ENCODE measurements at places on chromosomes 1 and 21. TPM values are rescaled to one million over a fixed set of nuclear protein-coding genes. Genes with fewer than 3 reads are reported as not detected.

DNA sequence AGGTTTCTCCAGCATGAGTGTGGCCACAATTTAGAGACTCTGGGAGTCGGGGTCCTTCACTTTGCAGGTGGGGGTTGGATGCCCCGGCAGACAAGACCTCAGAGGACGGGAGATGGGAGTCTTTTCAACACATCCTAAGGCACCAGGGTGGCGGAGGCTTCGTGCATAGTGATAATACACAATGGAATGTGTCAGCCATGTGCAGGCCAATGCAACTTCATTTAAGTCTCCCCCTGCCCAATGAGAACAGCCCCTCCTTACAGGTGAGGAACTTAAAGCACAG is 75.9 kb upstream of the IFFO2 start:
- no peak for ATAC-seq

- no peak for ATAC-seq
Measured at GRCh38 chr1:110548381-110548780, 29.4 kb upstream of the KCNA10 start.

DNA sequence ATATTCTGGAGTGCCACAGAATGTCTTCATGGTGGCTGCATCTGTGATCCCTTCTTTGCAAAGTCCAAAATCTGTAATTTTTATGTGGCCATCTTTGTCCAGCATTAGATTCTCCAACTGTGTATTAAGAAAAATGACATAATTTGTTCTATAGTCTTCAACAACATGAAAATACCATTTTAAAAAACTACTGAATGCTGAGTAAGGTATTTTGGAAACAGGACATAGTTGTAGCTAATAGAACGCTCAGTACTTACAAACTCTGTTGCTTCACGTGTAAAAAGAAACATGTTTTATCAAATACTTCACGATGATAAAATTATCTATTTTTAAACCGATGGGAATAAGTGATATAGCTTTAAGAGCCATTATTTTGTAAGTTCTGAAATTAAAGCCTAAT is 286.3 kb downstream of the AKT3 start:
- no peak for ATAC-seq

DNA sequence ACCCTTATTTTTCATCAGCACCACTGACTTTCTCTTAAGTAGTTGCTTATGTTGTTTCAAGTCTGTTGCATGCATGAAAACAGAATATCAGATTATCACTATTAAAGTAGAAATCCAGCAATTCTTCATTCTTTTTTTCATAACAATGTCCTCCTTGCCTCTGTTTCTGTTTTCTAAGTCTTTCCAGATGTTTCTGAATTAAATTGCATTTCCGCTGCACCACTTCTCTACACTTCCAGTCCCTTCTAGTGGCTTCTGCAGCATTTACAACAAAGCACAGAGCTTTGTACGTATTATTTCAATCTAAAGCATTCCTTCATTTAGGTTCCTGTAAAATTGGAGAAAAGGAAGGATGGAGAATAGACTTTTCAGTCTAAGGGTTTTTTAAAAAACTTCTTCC is 42.4 kb downstream of the PATJ start:
- no peak for ATAC-seq

DNA sequence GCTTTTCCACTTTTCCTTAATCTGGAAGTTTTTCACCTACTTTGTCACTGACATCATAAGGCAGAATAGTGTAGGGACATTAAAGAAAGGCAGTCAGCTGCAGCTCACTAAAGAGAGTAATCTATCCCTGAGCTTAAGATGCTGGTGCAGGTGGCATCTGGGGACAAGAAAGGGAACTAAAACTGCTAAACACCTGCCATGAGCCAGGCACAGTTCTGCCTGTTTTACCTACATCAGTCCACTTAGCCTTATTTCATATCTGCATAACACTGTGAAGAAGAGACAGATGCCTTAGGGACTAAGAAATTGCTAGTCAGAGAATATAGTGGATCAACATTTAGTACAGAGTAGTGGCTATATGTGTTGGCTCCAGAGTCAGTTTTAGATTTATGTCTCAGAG is 88.1 kb downstream of the GPATCH2 start:
- no peak for ATAC-seq

- no peak for ATAC-seq
Measured at GRCh38 chr1:34867415-34867814, 7.9 kb upstream of the SMIM12 start.

DNA sequence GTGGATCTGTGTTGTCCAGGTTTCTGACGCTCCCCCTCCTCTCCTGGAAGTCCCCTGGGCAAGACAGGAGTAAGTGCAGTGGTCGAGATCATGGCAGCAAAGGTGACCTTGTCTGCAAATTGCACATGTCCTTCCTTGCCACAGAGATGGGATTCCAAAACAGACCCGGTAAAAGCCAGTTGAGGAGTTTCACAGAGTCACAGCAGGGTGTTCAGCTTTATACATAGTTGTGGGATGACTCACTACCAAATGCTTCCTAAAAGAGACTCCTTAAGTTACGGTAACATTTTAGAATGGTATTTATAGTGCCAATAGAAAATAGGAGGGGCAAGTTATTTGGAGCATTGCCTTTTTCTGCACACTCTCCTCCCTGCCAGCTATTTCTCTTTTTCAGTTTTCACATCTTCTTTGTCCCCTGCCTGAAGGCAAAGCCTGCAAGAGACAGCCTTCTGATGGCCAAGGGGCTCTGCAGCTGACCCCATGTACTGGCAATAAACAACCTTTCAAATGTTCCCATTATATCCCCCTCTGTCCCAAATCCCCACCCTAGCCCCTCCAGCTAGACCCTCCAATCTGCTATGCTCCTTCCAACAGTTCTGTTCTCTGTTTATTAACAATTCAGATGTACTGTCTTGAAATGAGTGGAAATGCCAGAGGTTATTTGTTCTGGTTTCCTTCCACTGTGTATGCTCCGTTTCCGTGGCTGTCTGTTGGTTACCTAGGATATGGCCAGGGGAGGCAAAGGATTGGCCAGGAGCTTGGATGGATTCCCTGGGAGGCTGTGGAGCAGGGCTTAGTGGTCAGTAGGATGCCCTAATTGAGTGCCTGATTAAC is 115.0 kb downstream of the TGFB2 start:
- ATAC-seq, result peak; percentile 85

DNA sequence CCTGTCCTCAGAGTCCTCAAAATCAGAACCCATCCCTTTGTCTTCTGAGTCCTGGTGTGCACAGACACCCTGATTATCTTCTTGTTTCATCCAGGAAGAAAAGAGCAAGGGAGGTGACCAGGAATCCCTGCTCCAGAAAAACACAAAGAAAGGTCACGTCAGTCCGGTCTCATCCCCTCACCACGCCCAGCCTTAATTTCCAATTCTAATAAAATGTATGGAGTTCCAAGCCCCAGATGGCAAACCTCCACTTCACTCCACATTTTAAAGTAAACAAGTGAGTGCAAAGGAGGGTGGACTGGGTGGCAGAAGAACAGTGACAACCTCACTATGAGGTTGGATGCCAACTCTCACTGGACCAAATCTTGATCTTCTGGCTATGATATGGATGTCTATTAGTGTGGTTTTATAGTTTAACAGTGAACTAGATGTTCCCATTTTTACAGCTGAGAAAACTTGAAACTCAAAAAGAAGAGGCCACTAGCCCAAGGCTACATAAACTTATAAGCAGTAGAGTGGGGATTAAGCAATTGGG is 22.0 kb downstream of the ZNF697 start:
- no peak for ATAC-seq

DNA sequence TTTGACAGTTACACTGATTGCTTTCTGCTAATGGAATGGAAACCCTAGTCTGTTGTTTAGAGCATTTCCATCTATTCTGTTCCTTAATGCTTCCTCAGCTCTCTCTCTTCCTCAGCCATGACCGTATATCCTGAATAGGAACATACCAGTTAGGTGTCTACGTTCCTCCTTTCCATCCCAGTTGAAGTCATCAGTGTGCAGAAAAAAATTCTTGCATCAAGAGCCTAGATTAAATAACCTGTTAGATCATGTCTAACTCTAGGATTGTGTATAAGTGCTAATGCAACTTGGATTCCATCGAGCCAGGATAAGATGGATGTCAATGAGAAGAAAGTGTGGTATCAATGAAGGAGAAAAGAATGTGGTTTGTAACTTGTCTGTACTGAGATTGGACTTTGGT is 18.7 kb downstream of the UBAP2L start:
- ATAC-seq, result peak; percentile 22

DNA sequence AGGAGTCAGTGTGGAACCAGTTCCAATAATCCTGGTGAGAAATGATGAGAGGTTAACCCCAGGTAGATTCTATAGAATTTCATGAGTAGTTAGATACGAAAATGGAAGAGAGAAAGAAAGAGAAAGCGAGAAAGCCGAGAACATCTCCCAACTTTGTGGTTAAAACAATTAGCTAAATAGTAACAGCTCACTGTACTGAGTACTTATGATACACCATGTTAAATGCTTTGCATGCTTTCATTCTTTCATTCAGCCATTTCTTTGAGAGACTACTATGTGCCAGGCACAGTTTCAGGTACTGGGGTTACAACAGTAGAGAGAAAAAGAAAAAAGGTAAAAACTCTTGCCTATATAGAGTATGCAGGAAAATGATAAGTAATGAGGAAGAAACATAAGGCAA is 109.7 kb upstream of the SYT6 start:
- ATAC-seq, result no peak

- no peak for ATAC-seq
Measured at GRCh38 chr1:157652859-157653493, 47.6 kb downstream of the FCRL3 start.

Gene ICOSLG
- 2.6 TPM for total RNA-seq

Gene VAMP3
- 76.0 TPM for total RNA-seq

Gene CLDN8
- total RNA-seq, result 1.6 TPM

Gene F13B
- not detected for total RNA-seq

Gene CD1B
- not detected for total RNA-seq

Gene NLRP3
- 0.36 TPM for total RNA-seq

Measured in esophagus mucosa (tissue), 1 donor.